ENCODE measurements at places on chromosomes 1 and 21.

DNA sequence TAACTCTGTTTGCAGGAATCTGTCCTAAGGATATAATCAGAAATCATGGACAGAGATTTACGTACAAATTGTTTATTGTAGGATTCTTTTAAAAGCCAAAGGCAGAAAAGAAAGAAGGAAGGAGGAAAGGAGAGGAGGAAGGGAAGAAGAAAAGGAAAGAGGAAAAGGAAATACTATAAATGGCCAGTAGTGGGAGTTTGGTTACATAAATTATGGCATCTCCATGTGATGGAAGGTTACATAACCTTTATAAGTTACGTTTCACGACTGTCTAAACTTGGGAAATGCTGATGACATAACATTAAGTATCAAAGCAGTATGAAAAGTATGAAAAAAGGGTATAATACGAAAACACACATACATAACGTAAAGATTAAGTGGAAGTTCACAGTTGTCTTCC is 39.0 kb downstream of the SMYD2 start:
- no peak for DNase-seq

- DNase-seq, result no peak
Observed at GRCh38 chr1:99456536-99456935, 189.4 kb upstream of the PALMD start.

- peak; percentile 25 for DNase-seq
Observed at GRCh38 chr1:20212685-20213331, 26.5 kb upstream of the PLA2G2C start.

DNA sequence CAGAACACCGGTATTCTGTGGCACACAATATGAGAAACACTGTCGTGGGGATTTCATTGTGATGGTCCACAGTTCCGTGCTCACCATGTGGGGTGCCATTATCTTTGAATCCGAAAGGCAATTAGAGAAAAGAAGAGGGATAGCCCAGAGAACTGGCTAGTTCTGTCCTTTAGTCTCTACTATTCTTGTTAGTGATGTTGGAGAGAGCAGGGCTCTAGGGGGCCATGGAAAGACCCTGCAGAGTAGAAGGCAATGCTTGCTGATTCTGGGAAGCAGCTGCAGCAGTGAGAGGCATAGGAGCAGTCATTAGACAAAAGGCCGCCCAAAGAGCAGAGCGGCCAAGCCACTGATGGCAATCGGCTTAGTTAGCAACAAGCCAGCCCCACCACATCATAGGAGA is 146.3 kb downstream of the TSEN15 start:
- DNase-seq, result no peak

DNA sequence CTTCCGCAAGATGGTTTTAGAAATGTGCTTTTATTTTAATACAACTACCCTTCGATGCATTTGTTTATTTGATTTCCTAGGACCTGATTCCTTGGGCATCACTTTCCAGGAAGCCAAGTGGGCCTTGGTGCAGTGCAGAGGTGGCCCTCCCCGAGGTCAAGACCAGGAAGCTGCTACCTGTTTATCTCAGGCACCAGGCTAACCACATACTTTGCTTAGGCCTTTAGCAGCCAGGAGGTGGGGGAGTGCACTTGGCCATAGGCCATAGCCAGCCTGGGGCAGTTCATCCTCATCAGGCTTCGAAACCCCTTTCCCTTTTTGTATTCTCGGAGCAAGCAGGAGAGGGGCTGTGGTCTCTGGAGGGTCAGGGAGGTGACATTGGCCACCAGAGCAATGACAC is 45.4 kb downstream of the SMYD2 start:
- DNase-seq, result no peak

- DNase-seq, result no peak
Observed at GRCh38 chr1:244171241-244171985, 120.3 kb downstream of the ZBTB18 start.

- DNase-seq, result no peak
Observed at GRCh38 chr1:235631816-235632215, 17.8 kb downstream of the GNG4 start.

- DNase-seq, result peak; percentile 24
Observed at GRCh38 chr1:44696789-44697345, 22.4 kb downstream of the ARMH1 start.

DNA sequence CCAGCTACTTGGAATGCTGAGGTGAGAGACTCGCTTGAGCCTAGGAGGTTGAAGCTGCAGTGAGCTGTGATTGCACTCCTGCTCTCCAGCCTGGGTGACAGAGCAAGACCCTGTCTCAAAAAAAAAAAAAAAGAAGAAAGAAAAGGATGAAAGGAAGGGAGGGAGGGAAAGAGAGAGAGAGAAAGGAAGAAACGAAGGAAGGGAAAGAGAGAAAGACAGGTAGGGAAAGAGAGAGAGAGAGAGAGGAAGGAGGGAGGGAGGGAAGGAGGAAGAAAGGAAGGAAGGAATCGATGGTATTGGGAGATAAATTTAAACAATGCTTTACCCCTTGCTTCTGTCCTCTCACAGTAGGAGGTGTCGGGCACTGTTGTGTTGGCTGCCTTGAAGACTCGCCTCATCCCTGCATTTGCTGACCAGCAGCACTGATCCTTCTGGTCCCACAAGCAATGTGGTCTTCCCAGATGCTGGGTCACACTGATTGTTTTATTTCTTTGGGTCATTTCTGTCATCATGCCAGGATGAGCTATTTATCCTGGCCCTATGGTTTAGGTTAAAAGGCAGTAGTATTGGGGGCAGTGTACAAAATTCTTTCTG is 30.9 kb downstream of the GPR137B start:
- DNase-seq, result no peak

GRCh38 chr1:153697191-153698019 is 18.9 kb downstream of the NPR1 start:
- DNase-seq, result no peak

- no peak for DNase-seq
Observed at GRCh38 chr1:110501488-110502132, 17.4 kb downstream of the KCNA10 start.

- no peak for DNase-seq
Observed at GRCh38 chr1:42921769-42922168, 36.9 kb downstream of the SLC2A1 start.

- no peak for DNase-seq
Observed at GRCh38 chr1:246384616-246385015, 122.5 kb downstream of the SMYD3 start.

- no peak for DNase-seq
Observed at GRCh38 chr1:50633465-50633864, 210.2 kb upstream of the DMRTA2 start.

GRCh38 chr21:42013931-42014330 is 3.8 kb upstream of the ZBTB21 start:
- DNase-seq, result no peak

DNA sequence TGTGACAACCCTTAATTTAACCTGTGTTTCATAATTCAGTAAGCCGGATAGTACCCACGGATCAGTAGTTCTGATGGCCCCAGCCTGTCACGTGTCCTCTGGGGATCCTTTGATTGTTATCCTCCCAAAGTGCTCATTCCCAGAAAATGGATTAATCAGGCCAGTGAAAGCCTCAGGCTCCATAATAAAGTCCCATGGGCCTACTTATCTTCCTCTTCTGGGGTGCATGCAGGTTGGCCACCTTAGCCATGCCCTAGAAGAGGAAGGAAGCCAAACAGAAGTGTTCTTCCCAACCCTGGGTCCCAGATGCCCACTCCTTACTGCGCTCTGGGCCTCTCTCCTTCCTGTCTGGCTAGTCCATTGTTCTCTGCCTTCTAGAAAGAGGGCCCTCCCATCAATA is 146.1 kb downstream of the EDEM3 start:
- DNase-seq, result no peak

DNA sequence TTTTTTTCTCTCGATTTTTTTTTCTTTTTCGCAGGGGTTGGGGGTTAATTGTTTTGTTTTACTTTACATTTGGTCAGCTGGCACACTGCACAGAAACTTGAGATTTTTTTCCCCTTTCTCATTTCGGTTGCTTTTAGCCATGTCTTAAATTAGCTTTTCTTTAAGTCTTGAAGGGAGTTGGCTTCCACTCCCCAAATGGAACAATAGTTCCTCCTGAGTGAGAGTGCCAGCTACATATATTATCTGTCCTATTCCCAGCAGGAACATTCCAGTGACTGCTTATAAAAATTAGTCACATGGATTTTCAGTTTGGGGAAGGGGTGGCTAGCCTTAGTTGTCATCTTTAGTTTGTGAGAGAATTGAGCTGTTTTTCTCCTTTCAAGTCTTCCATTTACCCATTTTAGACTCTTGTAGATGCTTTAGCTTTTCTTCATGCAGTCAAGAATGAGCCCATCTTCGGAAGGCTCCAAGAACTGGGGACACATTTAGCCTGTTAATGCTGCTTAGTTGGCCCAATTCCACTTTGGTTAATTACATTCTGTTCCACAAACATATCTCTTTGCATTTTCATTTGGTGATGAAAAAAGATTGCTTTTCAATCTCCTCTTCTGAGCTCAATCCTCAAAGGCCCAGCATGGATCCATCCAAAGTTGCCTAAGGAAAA is 510.1 kb upstream of the CXADR start:
- DNase-seq, result no peak

GRCh38 chr1:69129538-69129937 is 438.2 kb upstream of the LRRC7 start:
- no peak for DNase-seq
